ENCODE measurements at places on chromosomes 2 and 18.
A peak's percentile ranks its signal among the peaks of the same experiment; 100 is the strongest.

DNA sequence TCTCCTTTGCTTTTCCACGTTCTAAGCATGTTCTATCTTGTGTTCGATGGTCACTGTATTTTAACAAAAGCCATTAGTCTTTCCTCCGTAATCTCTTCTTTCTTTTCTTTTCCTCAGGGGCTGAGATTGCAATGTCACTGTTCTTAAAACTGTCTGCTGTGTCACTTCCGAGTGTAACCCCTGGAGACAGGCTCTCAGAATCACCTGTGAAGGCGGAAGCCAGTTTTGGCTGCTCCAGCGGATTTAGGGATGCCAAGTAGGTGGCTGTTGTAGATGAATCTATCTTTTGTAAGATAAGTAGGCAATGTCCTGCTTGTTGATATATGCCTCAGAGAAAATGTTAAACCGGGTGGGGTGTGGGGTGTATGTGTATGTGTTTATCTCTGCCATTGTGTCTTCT, 94.7 kb upstream of the L3MBTL4 start:
- no peak for DNase-seq

DNA sequence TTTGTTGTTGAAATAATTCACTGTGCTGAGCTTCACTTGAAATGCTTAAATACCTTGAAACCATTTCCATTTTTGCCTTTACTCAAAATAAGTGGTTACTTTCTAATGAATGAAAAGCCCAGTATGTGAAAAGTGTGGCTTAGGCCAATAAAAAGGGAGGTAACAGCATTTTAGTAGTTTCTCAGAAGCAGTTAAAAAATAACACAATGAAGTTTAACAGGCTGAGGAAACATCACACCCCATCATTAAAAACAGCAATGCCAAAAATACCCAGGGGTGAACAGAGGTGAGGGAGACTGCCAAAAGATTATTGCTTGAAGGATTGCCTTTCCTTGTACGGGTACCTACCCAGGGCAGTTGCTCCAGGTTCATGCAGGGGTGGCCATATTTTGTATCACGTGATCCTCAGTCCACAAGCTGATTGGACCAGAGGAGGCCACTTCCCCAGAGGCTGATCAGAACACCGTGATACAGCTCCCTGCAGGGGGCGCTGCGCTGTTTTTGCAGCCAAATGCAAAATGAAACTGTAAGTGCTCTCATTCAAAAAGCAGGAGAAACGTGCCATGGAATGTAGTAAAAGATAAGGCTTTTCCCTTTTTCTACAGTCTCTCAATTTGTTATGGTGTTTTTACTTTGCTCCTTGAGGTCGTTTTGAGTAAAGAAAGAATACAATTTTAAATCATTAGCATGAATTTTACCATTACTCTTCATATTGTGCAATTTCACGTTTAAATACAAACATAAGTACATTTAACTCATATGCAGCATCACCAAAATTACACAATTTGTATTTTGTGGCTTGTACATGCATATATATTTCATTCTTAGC, 70.2 kb upstream of the SH3BP4 start:
- DNase-seq = peak; percentile 32

GRCh38 chr2:151423760-151424159, 14.1 kb downstream of the RIF1 start:
- DNase-seq = no peak

GRCh38 chr2:53114582-53114981, 653.0 kb upstream of the CHAC2 start:
- DNase-seq = no peak

- DNase-seq = no peak
Observed at GRCh38 chr2:234764372-234764771, 187.4 kb upstream of the SH3BP4 start.

DNA sequence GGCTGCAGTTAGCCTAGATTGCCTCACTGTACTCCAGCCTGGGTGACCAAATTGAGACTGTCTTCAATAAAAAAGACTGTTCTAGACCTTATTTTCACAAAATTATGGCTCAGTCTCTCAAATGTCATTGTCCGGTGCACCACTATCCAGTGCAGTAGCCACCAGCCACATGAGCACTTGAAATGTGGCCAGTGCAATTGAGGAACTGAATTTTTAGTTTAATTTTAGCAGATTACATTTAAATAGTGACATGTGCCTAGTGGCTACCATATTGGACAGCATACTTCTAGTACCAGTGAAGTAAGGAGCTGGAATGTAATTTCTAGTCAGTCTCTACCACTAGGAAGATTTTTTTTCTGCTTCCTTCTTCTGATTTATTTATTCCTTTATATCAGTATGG, 39.4 kb downstream of the KCMF1 start:
- no peak for DNase-seq

All from GM13976 (cell line).